Stimulated activated naive B cell treated with anti-CD40 and anti-IgM and Interleukin-4, amounts not matched to agents 10 μg/mL and 1 μg/mL and 100 μg/mL, for 72 hours (primary cell): ENCODE measurements at places on chromosomes 1 and 21.

- no peak for DNase-seq
Measured at GRCh38 chr21:45580576-45581321, 38.5 kb upstream of the SLC19A1 start.

DNA sequence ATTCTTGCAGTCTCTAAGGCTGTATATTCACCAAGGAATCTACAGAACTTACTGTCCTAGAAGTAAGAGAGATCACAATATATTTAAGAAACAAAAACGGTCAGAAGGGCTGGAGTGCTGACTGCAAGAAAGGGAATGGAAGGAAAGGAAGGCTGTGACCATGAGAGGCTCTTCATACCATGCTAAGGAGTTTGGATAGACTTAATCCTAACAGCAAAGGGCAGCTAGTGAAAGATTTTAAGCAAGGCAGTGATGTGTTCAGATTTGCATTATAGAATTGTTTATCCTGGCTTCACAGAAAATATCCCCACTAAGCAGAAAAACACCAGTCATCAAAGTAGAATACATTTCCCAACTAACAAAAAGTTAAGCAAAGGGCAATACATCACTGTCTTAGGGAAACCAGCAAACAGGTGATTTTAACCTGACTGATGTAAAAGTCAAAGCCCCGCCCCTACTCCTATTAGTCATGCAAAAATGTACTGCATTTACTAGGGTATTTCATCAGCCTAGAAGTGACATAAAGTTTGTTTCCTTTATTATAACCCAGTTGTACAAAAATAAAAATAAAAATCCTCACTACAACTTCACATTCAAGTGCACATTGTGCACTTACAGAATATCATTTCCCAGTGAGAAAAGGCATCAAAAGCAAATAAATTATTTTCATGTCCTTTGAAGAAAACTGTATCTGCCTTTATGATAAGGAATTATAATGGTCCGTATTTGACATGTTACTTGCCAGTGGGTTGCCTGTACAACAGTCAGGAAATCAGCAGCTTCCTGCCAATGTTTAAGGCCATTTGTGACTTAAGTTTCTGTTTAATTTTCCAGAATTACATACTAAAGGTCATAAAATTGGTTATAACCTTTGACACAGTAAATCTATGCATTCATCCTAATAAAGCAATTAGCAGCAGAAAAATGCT is 17.2 kb downstream of the JAK1 start:
- no peak for DNase-seq

DNA sequence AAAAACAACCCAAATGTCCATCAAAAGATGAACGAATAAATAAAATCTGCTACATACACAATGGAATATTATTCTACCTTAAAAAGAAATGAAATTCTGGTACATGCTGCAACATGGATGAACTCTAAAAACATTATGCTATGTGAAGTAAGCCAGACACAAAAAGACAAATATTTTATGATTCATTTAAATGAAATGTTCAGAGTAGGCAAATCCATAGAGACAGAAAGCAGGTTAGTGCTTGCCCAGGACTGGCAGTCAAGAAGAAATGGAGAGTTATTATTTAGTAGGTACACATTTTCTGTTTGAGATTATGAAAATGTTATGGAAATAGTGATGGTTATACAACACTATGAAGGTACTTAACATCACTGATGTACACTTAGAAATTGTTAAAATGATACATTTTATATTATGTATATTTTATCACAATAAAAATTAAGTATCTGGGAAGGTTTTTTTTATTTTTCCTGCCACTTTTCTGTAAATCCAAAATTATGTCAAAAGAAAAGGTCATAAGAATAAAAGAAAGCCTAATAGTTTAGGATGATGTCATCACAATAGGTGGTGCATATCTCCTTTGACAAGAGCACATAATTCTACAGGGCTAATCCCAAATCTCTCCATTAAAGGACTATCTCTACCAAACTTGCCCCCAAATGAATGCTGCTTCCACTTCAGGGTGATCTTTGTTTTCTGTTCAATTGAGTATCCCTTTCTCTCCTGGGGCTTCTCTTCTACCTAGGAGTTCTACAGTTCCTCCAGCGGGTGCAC is 40.2 kb upstream of the FCER1A start:
- DNase-seq, result no peak

DNA sequence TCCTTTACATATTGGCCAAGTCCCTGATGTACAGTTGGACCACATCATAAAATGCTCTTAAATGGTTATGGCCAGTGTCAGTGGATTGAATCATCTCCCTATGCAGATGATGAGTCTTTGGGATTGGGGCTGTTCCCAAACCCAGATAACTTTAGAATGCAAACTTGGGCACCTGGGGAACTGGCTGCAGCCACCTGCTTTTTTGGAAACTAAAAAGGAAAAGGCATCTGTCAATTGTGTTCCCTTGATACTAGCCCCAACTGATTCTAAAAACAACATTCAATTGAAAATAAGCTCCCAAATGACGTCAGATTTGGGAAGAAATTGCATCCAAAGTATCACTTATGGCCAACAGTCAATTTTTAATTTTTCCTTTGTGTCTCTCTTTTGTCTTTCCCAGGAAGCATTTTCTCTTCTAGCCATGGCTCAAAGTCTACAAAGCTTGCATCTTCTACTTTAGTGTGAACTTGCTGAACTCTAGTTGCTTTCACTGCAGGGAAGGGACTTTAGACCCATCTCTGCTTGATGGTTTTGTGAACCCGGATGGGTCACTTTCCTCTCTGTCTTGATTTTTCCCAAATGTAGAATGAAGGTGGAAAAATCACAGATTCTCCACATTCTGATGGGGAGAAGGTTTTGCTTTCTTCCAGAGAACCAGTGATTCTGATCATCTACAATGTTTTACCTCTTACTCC is 402.3 kb upstream of the USP24 start:
- no peak for DNase-seq

DNA sequence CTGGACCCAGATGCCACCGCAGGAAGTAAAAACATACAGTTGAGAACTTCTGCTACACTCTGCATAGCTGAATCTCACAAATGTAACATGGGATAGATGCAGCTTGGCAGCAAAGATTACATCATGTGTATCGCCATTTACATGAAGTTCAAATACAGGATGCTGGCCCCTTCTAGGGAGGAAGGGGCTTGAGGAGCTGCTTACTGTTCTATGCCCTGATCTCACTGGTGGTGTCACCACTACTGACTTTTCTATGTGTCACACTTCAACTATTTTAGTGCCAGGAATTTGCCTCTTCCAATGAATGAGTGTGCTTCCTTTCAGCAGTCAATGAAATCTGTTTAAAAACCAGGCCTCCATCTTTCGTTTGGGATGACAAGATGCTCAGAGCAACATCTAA is 31.1 kb downstream of the MRAP start:
- DNase-seq, result no peak

GRCh38 chr1:205061665-205062069 is 18.7 kb downstream of the CNTN2 start:
- peak; percentile 50 for DNase-seq

DNA sequence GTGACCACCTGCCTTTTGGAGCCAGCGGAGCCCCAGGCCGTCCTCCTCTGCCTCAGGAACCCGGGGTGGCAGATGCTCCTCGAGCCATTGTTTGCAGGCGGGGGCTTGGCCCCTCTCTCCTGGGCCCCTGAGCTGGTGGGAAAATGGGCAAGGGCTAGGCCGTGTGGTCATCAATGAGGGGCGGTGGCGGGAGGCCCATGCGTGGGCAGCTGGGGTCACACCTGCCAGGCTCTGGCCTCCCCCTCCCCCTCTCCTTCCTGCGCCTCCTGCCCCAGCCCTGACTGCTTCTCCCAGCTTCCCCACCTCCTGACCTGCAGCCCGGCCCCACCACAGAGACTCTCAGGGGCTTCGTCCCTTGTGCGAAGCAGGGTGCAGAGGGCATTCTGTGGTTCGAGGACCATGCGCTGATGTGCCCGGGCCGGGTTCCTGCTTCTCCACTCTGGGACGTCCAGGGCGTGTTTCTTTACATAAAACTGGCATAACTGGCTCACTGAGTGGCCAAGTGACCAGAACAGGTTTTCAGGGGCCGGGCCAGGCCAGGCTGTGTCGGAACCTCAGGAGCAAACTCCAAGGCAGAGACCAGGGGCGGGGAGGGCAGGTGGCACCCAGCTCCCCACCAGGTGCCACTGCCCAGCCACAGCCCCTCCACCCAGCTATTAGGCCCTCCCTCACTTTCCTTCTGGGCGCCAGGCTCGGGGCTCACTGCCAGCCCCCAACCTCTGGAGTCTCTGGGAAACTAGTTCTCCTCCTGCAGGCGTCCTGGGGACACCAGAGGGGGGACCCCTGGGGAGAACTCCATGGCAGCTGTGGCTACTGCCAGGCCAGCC is 9.3 kb downstream of the SAMD11 start:
- no peak for DNase-seq

GRCh38 chr1:167057241-167057688 is 32.9 kb downstream of the GPA33 start:
- DNase-seq, result peak; percentile 22

DNA sequence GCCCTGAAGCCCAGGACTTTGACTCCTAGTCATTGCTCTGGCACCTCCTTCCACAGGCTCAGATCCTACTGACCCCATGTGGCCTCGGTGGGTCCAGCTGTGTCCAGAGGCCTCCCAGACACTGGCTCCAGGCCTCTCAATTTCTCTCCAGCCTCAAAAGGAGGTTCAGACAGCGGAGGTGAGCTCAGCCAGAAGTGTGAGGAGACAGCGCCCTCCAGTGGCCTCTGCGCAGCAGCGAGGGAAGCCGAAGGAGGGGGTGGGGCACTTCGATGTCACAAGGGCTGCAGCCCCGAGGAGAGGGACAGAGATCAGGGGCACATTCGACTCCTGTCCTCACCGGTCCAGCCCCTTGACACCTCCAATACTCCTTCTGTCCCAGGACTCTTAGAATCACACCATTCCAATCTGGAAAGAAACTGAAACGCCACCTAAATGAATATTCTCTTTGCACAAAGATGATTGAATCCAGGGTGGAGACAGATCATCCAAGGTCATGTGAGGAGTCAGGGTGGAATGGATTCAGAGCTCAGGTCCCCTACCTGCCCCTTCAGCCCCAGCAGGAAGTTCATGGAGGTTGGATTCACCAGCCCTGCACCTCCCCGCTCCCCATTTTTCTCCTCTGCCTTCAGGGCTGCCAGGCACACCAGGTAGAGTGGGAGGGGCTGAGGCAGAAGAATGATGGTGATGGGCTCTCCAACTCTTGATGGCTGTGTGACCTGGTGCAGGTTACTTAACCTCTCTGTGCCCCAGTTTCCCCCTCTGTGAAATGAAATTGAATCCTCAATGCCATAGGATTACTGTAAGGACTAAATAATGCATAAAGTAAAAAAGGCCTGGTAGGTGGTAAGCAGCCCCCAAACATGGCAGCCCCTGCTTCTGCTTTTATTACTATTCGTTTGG is 34.8 kb upstream of the ZBTB40 start:
- DNase-seq, result peak; percentile 54

- DNase-seq, result no peak
Measured at GRCh38 chr1:243710467-243710866, 139.6 kb downstream of the AKT3 start.

DNA sequence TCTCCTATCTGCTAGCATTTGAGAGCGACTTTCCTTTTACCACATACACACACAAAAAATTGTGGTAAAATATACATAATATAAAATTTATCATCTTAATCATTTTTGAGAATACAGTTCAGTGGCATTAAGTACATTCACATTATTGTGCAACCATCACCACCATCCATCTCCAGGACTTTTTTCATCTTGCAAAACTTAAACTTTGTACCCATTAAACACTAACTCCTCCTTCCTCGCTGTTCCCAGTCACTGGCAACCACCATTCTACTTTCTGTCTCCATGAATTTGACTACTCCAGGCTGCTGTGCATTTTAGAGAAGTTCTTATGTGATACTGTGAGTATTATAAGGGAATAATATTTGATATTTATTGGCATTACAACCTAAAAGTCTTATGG is 181.3 kb downstream of the C1orf21 start:
- DNase-seq, result no peak

DNA sequence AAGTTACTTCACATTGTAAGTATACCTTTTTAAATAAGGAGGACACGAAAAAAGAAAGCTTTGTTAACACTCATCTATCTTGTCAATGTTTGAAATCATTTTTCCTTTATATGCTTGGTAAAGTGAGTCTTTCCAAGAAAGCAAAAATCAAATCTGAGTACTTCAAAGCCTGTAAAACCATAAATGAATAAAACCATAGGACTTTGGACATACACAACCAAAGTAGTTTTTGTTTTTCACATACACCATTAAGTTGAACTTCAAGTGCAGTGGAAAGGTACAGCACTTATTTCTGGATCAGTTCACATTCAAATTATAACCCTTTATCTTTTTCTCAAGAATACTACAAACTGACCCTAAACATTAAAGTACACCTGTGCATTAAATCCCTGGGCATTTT is 10.1 kb upstream of the PSMG1 start:
- no peak for DNase-seq

GRCh38 chr1:177615251-177615650 is 354.6 kb downstream of the SEC16B start:
- DNase-seq, result no peak

DNA sequence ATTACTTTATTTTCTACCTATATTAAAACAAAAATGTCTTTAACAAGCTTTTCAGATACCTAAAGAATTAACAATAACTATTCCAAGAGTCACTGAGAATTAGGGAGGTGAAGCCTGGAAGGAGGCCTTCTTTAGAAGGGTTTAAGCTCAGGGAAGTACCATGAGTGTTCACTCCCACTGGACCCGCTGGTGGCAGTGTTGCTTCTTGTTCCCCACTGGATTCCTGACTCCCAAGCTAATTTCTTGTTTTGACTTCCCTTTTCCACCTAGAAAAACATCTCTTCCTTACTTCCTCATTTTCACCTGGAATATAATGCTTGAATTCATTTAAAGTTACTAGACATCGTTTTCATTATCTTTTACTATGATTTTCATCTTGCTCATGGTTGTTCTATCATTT is 264.2 kb downstream of the HMCN1 start:
- no peak for DNase-seq

- no peak for DNase-seq
Measured at GRCh38 chr1:6731905-6732304, 30.3 kb upstream of the DNAJC11 start.

- no peak for DNase-seq
Measured at GRCh38 chr1:224377676-224378006, 21.0 kb downstream of the CNIH4 start.

GRCh38 chr1:8197493-8198282 is 120.2 kb upstream of the SLC45A1 start:
- DNase-seq, result no peak

DNA sequence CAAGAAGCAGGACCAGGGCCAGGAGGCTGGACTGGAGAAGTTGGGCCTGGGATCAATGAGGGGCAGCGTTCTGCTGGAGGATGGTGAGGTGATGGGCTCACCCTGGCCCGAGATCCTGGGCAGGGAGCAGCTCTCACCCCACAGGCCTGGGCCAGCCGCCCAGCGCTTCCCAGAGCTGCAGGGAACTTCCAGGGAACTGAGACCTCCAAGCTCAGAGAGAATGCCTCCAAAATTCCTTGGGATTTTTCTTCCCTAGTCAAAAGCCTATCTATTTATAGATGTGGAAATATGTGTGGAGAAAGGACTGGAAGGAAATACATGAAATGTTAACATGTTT is 121.2 kb downstream of the SPSB1 start:
- DNase-seq, result no peak

DNA sequence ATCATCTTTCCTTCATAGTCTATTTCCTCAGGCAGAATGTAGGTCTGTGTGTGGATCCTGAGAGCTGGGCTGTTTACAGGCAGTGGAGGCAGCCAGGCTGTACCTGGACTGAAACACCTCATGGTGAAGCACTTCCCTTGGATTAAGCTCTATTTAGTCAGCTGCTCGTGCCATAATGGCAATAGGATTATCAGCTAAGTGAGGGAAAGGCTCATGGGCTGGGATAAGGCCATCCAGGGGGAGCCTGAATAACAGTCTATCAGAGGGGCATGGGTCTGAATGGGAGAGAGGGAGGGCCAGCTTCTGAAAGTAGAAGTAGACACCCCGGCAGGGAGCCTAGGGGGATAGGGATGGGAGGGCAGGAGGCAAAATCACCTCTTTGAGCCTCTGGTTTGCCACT is 8.3 kb downstream of the RNASEL start:
- DNase-seq, result no peak
